Spinal cord (tissue), 10 donors: ENCODE measurements at places on chromosomes 6 and 20.

DNA sequence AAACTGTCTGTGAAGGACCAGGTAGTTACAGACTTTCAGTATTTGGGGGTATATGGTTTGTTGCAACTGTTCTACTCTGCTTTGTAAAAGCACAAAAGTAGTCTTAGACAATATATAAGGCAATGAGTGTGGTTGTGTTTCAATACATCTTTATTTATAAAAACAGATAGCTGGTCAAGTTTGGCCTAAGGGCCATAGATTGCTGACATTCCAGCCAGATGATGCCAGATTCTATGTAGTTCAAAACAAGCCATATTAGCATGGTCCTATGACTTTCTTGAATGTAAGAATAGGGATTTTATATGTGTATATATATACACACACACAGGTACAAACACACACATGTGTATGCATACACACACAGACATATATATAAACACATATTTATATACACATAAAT, 201.8 kb downstream of the GRIK2 start:
- DNase-seq = no peak

- DNase-seq = no peak
Measured at GRCh38 chr6:35694462-35694861, 5.7 kb upstream of the FKBP5 start.

DNA sequence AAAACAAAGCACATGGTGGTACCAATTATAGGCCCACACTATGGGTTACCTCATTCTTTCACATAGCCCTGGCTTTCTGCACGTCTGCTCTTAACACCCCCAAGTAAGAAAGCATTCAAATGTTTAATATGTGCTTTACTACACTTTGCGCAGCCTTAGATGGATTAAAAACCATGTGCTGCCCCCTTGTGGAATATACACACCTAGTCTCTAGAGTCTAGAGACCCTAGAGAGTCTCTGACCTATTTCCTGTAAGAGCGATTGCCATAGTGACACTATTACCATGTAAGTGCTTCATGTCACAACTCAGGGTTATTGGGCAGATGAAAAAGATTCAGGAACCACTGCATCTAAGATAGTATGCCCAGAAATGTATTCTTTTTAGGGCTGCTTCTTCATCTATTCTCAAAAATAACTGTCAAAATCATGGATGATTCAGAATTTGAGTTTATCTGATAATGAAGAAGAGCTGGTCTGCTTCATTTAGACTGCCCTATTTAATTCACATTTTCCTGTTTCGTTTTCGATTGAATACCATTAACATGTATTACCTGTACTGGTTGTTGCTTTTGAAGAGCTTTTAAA, 186.3 kb downstream of the ADGB start:
- DNase-seq = peak; percentile 31

DNA sequence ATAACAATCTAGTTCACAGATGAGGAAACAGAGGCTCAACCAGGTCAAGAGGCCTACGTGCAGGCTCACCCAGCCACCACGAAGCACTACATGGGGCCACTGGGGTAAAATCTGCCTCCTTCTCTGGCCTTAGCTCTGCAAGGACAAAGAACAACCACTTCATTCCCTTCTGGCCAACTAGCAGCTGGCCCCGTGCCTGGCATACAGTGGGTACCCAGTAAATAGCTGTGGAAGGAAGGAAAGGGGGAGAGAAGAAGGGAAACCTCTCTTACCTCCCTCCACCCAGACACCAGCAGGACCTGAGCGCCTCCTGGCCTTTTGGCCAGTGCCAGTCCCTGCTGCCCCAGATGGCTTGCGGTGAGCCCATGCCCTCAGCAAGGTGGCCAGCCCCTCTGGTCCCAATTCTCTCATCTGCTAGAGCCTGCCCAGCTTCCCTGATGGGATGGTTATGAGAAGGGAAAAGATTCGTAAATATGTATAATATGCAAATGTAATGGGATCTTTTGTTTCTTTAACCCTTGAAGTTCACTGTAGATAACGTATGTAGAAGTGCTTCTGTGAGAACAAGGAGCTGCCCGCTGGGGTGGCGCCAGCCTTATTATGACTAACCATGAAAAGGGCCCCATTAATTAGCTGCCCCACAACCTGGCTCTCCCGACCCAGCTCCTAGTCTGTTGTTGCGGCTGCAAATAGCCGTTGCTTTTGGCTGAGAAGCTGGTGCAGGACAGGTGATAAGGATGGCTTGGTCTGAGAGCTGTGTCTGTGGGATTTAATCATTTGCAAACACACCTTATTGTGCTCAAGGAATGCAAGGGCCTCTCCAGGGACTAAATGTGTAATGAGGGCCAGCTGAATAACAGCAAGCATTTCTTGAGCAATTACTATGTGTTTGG, 62.0 kb downstream of the DLGAP4 start:
- DNase-seq = no peak

DNA sequence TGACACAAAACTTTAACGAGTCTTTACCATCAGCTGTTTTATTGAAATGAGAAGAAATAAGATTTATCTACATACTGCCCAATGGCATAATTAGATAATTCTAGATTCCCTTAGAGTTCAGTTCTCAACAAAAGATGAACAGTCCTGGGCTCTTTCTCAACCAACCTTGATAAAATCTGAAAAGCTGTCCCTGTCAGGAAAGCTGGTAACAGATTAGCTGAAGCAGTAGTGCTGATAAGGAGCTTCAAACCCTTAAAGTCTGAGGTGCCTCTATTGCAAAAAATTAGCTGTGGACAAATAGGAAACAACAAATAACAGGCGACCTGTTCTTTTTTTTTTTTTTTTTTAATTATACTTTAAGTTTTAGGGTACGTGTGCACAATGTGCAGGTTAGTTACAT, 35.9 kb upstream of the FAM135A start:
- DNase-seq = no peak

GRCh38 chr20:41086402-41087324, 50.7 kb upstream of the PLCG1 start:
- no peak for DNase-seq

GRCh38 chr20:60313191-60313590, 355.0 kb downstream of the CDH26 start:
- no peak for DNase-seq

GRCh38 chr6:3228771-3229565, 1.5 kb upstream of the TUBB2B start:
- peak; percentile 76 for DNase-seq

DNA sequence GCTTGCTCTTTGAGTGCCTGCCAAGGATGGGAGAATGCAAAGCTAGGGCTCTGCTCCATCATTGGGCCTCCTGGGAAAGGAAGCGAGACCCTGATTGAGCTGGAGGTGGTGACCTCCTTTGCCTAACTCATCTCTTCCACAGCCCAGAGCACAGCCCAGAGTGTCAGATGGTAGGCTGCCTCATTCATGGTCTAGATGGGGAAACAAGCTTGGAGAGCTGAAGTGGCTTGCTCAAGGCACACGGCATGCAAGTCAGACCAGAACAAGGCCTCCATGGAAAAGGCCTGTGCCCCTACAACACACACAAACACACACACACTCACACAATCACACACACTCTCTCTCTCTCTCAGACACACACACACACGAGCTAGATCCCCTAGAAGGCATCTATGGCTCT, 17.5 kb downstream of the TGM3 start:
- DNase-seq = no peak

DNA sequence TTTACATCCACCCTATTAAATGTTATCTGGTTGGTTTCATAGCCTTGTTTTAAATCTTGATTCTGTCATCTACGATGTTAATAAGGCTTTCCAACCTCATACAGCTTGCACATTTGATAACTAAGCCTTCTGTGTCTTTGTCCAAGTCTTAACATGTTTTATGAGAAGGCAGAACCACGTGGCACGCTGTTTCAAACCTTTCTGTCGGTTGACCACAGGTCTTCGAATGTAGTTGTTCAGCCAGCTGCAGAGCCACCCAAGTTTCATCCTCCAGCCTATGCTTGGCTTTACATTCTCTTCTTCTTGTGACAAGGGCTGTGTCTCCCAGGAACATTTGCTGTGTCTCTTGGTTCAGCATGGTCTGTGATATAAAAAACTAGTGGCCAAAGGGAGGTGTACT, 15.7 kb upstream of the SGK2 start:
- DNase-seq = no peak

DNA sequence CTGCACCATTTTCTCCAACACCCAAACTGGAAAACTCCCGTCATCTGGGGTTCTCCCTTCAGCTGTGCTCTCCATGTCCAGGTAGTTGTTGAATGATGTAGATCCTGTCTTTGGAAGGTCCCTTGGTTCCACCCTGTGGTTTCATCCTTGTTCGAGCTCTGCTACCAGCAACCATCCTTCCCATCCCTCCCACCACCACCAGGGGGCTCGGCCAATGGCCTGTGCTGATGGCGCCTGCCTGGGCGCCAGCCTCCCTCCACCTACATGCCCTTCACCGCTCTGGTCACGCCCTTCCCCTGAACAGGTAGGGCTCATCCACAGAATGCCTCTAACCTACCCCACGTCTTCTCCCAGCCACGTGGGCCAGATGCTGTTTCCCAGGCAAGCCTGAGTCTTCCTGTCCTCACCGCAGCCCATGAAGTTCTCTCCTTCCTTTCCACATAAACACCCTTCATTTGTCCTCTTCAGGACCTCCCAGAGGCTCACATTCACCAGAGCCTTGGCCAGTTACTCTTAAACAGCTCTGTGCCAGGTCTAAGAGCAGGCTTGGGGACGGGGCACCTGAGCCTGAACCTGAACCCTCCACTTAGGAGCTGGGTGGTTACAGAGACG, 75.1 kb upstream of the DUSP22 start:
- no peak for DNase-seq

GRCh38 chr6:80029470-80029869, 25.0 kb downstream of the TTK start:
- no peak for DNase-seq

- DNase-seq = no peak
Measured at GRCh38 chr6:20170455-20171148, 41.7 kb downstream of the MBOAT1 start.

DNA sequence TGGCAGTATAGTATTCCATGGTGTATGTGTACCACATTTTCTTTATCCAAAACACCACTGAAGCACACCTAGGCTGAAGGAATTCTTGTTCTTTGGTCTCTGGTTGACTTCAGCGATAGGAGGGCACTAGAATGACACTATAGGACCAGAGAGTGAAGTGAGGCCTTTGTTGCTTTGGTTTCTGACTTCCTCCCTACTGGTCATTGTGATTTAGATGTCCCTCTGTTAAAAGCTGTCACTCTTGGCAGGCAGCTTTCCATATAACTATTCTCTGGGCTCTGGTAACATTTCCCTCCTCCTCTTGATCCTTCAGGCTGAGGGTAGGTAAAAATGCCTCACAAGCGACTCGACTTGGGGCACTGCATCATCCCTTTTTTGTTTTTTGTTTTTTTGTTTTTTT, 236.3 kb downstream of the MAFB start:
- DNase-seq = no peak

- no peak for DNase-seq
Measured at GRCh38 chr20:58715801-58716475, 23.3 kb downstream of the NPEPL1 start.

GRCh38 chr6:133983099-133983939, 30.3 kb downstream of the TBPL1 start:
- DNase-seq = no peak

- no peak for DNase-seq
Measured at GRCh38 chr6:159943101-159943632, 25.7 kb upstream of the IGF2R start.

DNA sequence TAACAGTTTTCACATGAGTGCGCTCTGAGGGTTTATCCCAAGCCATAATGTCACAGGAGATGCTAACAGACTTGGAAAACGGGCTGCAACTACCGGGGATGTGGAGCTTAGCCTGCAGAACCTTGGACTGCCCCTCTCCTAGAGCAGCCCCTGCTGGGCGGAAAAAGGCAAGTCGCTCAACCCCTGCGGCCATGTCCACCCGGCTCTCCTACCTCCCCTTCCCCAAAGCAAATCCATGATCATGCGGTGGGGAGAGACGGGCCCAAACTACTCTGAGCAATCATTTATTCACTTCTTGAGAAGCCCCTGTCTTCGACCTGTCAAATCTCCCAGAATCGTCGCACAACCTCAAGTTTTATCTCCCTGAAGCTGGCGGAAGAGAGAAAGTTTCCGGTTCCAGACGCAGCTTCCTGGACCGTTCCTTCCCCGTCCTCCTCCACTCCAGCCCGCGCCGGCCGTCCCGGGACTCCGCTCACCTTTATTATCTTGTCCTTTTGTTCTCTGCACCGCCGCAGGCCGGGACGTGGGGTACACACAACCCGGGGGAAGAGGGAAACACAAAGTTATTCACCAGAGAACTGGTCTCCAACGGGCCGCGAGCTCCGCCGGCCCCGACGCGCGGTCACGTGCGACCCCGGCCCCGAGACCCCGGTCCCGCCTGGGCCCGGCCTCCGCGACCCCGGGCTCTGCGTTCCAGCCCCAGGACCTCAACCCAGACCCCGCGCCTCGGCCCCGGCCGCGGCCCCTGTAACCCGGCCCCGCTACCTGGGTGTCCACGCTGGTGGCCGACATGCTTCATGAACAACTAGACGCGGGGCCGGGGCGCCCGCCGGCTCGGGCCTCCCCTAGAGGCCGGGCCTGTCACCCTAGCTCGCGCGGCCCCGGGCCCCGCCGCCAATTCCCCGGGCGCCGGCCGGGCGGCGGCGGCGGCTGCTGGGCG, 560 bp downstream of the YTHDF1 start:
- no peak for DNase-seq

DNA sequence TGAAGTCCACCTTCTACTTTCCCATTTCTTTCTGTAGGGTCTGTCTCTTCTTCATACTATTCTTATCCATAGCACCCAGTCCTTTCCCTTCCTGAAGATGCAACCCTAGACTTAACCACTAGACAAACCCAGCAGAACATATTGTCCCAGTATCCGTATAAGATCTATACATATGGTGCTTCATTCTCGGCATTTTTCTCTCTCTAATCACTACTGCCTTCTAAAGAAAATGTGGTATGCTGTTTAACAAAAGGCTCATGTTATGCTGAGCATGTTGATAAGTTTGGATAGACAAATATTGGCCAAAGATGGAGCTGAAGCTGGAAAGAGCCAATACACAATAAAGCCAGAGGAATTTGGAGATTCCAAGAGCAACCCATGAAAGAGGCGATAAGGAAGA, 212.6 kb downstream of the MAFB start:
- DNase-seq = no peak

DNA sequence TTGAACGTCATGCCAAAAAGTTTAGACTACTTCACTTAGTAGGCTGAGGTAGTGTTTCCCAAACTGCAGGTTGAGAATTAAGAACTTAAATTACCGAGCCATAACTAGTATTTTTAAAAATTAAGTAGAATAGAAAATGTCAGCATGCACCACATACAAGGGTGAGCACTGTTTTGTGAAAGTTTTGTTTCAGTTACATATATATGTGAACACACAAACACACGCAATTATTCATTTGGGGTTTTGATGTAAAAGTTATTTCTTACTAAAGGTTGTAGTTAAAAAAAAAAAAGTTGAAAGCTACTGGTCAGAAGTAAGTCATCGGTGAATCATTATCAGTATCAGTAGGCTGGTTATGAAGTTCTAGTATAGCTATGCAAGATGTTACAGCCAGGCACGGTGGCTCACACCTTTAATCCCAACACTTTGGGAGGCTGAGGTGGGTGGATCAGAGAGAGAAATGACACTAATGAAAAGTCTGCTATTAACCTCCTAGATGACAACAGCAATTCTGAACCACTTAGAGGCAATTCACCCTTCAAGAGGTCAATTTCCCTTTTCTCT, 24.1 kb downstream of the FASTKD5 start:
- DNase-seq = no peak

GRCh38 chr6:86715676-86716075, 221.7 kb upstream of the HTR1E start:
- no peak for DNase-seq

GRCh38 chr20:58869662-58870227, 17.2 kb downstream of the GNAS start:
- no peak for DNase-seq
